ENCODE measurements at places on chromosomes 2 and 18. TPM values are rescaled to one million over a fixed set of nuclear protein-coding genes. Genes with fewer than 3 reads are reported as not detected.

CRYGD gene
- not detected for total RNA-seq

DNA sequence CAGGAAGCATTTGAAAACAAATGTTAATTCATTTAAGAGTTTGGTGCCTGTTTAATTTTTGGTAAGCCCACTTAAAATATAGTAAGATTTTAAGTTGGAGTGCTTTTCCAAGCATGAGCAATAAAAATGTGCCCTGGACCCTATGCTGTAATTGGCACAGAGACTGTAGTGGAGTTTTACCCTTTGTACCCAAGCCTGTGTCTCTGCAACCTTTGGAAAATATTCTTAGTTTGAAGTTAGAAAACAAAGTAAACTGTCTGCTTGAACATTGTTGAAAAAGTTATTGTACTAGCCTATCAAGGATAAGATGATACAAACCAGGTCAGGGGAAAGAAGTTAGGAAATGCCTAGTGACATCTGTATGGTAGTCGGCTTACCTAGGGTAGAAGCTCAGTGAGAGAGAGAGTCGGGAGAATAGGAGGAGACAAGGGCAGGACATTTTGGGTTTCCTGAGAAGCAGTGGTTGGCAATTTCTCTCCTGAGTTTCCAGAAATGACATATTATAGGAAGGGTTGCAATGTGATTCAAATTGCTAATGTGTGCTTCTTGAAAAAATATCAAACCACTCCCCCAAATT is 66.5 kb downstream of the CCDC85A start:
- DNase-seq = no peak

DNA sequence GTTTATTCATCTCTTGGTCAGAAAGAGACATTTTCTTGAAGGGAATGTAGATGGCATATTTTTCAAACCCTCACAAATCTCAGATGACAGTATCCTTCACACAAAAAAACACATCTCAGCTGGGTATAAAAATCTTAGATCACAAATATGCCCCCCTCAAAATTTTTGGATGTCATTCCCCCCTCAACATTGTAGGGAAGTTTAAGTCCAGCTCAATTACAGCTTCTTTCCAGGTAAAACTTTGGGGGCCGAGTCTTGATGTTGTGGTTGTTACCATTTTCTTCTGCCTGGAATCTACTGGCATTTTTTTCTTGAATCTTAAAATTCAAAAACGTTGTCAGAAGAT is 46.1 kb downstream of the HDAC4 start:
- DNase-seq = no peak

DNA sequence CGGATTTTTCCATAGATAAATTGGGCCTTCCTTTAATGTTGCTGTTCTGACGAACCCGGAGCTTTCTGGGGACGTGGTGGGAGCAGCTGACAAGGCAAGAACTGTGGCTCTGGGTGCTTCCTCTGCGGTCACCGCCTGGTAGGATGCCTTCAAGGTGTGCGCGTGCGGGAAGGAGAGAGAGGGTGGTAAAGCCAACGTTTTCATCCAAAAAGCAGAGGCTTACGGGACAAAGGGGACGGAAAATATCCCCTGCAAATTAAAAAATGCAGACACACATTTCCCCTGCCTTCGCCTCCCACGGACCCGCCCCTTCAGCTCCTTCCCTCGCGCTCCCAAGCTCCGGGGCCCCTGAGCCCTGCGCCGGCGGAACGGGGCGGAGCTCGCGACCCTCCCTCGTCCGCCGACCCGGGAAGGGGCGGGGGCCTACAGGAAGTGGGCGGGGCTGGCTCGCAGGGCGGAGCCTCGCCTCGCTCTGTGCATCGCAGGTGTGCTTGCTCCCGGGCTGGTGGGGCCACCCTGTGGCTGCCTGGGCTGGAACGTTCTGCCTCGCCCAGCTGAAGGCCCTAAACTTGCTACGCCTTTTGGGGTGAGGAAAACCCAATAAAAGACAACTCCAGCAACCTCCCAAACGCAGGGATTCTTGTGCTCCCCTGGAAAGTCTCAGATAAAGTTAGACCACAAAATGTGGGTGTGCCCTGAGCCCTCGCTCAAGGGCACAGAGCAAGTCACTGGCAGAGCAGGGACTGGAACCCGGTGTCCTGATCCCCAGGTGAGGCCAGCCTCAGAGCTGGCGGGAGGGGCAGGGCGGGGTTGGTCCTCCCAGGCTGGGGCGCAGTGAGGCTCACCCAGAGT is 25.4 kb upstream of the SLC66A3 start:
- DNase-seq = peak; percentile 79

- no peak for DNase-seq
Observed at GRCh38 chr2:23657934-23658333, 269.0 kb downstream of the ATAD2B start.

DNA sequence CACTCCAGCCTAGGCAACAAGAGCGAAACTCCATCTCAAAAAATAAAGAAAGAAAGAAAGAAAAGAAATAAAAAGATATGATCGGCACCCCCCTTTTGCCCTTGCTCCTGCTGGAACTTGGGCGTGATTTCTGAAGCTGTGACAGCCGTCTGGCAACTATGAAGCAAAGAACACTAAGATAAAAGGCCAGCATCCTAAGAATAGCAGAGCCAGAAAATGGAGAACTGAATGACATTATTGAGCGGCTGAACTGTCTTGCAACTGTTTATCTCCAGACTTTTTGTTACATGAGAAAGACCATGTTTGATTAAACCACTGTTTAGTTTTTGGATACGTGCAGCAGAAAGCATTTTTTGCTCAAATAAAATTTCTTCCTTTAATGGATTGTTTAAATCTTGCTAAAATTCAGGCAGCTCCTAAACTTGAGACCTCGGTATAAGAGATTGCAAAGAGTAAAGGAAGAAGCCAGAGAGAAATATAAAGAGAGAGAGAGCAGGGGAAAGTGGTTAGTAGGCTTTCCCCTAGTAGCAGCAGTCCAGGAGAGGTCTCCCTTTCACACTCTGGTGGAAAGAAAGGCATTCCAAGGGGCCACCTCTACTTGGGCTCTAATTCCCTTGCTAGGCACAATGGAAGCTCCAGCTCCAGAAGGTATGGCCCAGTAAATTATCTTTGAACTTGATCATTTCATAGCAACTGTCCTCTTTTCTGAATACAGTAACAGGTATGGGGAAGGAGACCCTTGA is 8.2 kb upstream of the MBD2 start:
- no peak for DNase-seq

NEU4 gene
- total RNA-seq = not detected

NR4A2 gene
- 15.5 TPM for total RNA-seq

- no peak for DNase-seq
Observed at GRCh38 chr2:124347209-124347608, 322.1 kb downstream of the CNTNAP5 start.

DNA sequence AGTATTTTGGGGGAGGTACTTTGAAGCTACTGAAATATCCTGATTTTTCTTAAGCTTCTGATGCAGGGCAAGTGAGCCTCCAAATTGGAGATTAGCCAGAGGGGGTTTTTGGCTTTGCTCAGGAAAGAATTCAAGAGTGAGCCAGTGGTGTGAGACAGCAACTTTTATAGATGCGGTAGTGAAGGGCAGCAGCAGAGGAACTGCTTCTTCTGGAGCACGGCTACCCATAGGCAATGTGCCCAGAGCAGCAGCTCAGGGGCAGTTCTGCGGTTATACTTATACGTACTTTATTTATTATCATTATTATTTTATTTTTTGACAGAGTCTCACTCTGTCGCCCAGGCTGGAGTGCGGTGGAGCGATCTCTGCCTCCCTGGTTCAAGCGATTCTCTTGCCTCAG is 19.8 kb upstream of the NT5DC4 start:
- no peak for DNase-seq

Data from posterior vena cava (tissue), 2 donors.